ENCODE measurements at places on chromosomes 7 and 10. TPM values are rescaled to one million over a fixed set of nuclear protein-coding genes. Genes with fewer than 3 reads are reported as not detected.
A peak's percentile ranks its signal among the peaks of the same experiment; 100 is the strongest.

The AKR1D1 gene
- polyA plus RNA-seq = 0.20 TPM

The AGR3 gene
- 2.5 TPM for polyA plus RNA-seq

The RFC2 gene
- polyA plus RNA-seq = 40.8 TPM

The DOCK1 gene
- polyA plus RNA-seq = 64.8 TPM

GRCh38 chr10:96188916-96189315, 58.8 kb downstream of the ZNF518A start:
- no peak for DNase-seq

- no peak for DNase-seq
Observed at GRCh38 chr10:62690703-62691102, 113.8 kb upstream of the ADO start.

GRCh38 chr10:113494761-113495160, 58.1 kb upstream of the HABP2 start:
- DNase-seq = no peak

DNA sequence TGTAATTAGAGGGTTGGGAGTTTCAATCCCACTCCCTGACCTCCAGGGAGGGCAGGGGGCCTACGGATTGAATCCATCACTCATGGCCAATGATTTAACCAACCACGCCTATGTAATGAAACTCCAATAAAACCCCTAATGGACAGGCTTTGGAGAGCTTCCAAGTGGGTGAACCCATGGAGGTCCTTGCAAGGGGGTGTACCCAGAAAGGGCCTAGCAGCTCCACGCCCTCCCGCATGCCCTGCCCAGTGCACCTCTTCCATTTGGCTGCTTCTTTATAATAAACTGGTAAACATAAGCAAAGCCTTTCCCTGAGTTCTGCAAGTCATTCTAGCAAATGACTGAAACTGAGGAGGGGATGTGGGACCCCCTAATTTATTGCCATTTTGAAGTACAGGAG, 280.1 kb downstream of the FRMD4A start:
- DNase-seq = no peak

DNA sequence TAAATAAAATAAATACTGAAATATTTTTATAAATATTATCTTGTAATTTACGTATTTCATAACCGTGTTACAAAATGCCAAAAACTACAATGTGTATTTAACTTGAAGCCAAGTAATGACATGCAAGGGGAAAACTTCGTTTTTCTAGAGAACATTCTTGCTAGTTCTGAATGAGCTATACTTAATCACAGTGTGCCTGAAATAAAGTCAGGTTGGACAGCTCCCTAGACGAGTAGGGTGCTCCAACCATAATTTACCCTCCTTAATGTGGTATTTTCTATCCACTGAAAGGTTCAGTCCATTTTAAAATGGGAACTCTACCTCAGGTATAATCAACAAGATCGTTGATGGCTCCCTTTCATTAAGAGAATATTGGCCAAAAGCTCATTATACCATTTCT, 194.5 kb upstream of the AHR start:
- DNase-seq = no peak

DNA sequence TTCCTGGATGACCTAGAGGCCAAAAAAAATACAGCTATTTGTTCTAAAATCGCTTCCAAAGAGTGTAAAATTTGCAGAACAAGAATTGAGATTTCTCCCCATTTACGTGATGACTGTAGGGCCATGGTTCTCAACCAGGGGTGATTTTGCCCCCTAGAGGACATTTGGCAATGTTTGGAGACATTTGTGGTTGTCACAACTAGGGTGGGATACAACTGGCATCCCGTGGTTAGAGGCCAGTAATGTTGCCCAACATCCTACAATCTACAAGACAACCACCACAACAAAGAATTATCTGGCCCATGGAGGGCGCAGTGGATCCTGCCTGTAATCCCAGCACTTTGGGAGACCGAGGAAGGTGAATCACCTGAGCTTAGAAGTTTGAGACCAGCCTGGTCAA, 22.8 kb upstream of the MALSU1 start:
- DNase-seq = no peak

DNA sequence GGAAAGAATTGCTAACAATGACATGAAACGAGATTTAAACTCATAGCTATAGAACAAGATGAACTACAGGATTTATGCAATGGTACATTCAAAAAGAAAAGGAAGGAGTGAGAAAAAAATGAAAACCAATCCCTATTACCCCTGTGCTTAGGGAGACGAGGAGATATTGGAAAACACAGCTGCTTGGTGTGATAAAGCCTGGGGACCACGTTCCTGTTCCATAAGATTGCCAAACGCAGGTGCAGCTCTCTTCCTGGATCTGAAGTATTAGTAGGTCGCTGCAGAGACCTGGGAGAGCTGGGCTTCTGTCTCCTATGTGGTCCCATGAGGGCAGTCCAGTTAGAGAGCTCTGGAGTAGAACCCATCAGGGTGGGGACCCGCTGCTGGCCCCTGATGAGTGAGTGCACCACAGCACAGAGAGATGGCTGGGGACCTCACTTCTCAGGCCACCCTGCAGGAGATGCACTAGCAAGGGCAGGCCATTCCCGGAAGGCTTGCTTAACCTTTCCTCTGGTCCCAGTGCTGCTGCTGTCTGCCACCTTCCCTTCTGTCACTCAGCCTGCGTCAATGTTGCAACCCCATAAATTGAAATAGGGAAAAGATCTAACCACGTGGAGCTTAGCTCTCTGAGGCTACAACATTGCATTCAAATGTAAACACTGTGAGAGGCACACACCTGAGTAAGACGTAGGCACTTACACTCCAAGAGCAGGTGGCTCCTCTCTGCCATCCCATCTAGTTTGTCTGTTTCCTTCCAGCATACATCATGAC, 57.9 kb downstream of the MTPN start:
- no peak for DNase-seq

GRCh38 chr10:111076191-111076681, 593 bp upstream of the ADRA2A start:
- DNase-seq = peak; percentile 58

Data from renal cortex interstitium (tissue), 15 donors.